ENCODE measurements at places on chromosomes 1 and 21.

DNA sequence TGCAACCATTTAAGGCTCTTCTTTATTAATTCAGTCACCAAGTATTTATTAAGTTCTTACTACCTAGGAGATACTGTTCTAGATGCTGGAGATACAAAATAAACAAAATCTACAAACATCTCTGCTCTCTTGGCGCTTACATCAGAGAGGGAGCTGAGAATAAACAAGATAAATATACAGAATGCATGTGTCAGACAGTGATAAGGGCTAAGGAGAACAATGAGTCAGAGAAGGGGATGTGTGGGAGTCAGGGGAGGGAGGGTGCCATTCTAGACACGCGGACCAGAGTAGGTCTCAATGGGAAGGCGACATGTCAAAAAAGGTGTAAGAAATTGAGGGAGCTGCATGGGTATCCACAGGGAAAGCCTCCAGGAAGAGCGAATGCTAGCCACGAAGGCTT lies 393.2 kb downstream of the RWDD3 start:
- ATAC-seq, result no peak

- no peak for ATAC-seq
These were observed 27.2 kb downstream of the RNF11 start for GRCh38 chr1:51263147-51263877.

DNA sequence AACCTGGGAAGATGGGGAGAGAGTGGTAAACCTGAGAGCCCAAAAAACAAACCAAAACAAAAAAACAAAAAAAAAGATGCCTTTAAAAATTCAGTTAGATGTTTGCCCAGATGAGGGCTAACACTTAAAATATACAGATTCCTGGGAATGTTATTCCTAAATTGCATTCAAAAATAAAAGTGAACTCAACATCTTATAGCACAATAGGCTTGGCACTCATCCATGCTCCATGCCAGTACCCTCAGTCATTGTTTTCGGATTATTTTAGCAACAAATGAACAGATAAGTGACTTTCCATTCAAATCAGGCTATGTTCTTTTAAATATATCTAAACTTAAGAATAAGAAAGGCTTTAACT lies 3.7 kb downstream of the ATP1A1 start:
- ATAC-seq, result no peak

- ATAC-seq, result peak; percentile 79
These were observed 78.9 kb downstream of the CLEC20A start for GRCh38 chr1:178417858-178418257.

DNA sequence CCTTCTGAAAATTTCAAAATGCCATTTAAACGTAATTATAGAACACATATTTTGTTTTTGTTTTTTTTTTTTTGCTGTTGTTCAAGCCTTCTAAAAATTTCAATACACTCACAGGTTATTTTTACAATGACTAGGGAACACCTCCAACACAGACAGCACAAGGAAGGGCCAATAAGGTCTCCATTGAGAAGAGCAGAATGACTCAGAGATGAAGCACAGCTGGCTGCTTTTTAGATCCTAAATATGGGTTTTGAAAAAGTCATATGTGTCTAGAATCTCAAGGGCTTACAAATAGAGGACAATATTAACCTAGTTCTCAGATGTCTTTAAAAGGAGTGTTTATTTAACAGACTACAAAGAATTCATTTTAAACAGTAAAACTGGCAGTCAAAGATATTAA lies 104.6 kb downstream of the NEGR1 start:
- ATAC-seq, result no peak

- ATAC-seq, result peak; percentile 24
These were observed 1.1 kb upstream of the LMNA start for GRCh38 chr1:156113282-156113950.

DNA sequence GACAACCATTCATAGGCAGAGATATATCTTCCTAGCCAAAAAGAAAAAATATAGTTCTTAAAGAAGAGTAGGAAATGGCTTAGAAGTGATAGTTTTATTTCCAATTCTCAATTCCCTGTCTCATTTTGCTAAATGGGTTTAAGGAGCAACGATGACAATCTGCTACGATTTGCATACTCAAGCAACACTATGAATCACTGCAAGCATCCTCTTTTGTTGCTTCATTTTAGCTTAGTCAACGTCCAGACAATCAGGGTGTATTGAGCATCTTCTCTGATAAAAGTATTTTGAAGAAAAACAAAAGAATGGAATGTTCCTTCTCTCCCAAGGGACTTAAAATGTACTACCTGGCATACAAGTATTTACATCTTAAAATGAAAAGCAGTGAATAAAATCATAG lies 80.6 kb downstream of the RGS7 start:
- no peak for ATAC-seq

DNA sequence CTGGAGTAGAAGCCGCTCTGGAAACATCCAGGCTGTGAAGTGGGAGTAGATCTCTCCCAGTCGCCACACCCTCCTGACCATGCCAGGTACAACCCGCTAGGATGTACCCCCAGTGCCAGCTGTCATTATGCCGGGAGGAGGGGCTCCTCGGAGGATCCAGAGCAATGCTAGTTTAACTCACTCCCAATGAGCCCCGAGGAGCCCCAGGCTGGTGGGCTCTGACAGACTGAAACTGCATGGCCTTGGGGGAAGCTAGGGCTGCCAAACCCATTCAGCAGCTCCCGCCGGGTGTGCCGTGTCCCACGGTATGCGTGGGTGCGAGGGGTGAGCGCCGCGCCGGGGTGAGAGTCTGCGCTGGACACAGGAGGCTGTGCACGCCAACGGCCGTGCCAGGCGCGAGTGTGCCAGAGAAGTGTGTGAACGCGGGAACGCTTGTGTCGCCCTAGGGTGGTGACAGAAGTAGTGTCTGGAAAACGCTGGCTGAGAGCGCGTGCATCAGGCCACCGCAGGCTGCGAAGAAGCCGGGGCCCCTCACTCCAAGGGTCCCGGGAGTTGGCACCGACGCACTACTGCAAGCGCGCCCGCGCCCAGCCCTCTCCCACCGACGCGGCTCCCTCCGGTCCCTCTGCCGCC lies 177.1 kb upstream of the EDN2 start:
- peak; percentile 24 for ATAC-seq

DNA sequence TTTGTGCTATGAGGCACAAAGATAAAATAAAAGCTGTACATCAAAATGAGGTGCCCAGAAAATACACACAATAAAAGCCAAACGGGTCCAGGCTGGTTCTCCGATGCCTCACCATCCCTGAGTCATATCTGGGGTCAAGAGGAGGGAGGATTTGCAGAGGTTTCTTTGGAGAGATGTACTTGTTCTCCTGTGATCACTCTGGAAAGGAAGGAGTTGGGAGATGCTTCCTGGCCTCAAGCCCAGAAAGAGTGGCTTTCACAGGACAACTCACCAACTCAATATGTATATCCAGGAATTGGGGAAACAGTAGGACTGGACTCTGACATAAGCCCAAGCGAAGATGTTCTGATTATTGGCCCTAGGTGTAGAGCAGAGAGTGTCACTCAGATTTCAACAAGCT lies 51.9 kb downstream of the DIPK1A start:
- peak; percentile 90 for ATAC-seq

DNA sequence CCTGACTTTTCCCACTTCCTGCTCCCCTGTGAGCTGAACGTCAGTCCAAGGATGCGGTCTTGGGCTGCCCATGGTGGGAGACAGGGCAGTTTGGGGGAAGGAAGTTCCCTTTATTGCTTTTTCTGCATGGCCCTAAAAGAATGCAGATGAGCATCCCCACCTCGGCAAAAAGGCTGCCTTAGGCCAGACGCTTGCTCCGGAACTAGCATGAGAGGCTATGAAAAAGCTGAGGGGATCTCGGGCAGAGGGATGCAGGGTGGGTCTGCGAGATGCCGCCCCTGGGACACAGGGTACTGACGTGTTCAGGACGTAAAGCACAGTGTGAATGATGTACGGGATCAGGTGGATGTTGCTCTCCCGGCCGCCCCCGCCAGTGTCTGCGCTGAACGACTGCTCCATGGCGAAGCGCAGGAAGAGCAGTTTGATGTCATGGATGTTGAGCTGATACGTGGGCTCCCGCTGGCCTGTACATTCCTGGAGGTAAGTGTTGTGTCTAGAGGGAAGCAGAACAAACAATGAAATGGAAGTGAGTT lies 125.8 kb downstream of the UBR4 start:
- no peak for ATAC-seq

- ATAC-seq, result no peak
These were observed 20.8 kb downstream of the CC2D1B start for GRCh38 chr1:52345252-52345651.

DNA sequence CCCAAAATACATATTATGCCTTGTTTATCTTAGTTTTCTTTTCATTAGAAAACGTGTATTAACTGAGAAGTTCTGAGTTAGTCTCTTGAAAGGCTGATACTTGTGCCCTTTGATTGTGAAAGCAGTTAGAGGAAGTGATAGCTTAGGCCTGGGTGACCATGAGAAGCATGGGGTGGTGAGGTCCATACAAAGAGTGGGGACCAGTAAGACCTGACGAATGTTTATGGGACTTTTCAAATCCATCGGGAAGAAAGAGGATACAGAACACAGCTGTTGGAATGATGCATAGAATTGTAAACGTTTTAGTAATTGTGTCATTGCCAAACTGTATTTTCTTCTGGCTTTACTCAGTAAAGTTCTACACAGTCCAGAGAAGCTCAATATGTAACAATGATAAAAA lies 259.8 kb downstream of the LMO4 start:
- no peak for ATAC-seq

DNA sequence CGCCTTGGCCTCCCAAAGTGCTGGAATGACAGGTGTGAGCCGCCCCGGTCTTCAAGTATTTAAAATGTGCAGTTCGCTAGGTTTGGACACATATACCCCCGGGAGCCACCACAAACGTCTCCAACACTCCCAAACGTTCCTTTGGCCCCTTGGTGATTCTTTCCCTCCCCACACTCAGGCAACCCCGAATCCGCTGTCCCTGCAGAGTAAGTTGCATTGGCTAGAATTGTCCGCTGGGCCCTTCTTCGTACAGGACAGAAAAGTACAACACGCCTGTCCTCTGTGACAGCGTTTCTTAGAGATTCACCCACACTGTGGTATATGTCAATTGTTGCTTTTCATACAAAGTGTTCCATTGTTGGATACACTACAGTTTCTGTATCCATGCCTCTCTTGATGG lies 3.2 kb upstream of the PERM1 start:
- no peak for ATAC-seq

- ATAC-seq, result no peak
These were observed 9.7 kb upstream of the THEM4 start for GRCh38 chr1:151918819-151919610.

DNA sequence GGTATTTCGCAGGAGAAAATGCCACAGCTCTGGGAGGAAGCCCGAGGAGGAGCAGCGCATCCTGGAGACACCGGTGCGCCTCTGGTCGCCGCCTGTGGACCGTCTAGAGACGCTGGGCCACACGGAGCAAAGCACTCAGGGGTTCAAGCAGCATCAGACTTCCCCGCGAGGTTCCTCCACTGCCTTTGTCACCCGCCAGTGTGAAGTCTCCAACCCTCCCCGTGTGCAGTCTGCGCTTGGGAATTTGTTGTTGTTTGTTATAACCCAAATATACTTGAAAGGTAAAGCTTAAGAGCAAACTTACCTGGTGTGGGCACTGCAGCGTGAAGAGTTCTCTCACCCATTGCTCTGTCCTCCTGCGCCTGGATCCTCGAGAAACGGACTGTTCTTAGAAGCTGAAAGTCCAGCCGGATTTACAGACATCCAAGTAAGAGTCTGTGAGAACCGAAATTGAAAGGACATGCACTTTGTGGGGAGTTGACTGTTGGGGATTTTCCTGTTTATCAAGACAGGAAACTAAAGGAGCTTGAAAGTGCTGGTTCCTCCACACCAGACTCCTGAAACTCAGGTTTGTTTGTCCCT lies at the start of gene GBP4:
GBP4 (minus strand) TSS at position 452 of the 582 bp plus-strand sequence; CDS start at position 344, 108 bp downstream.
- ATAC-seq, result no peak

GRCh38 chr1:158179301-158180041 lies 1.2 kb upstream of the CD1D start:
- no peak for ATAC-seq

GRCh38 chr1:220189750-220190347 lies 82.4 kb downstream of the RAB3GAP2 start:
- ATAC-seq, result peak; percentile 83

DNA sequence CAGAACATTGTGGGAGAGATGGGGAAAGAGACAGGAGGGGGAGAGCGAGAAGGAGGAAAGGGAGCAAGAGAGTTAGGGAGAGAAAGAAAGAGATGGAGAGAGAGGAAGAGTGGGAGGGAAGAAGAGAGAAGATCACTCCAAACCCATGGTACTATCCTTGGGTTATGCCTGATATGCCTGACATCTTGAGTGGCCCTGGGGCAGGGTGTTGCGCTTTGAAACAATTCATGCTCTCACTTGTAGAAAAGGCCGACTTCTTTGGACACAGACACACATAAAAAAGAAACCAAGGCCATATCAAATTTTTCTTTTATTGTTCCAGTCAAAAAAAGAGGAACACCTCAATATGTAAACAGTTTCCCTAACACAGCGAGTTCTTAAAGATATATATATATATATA lies 240.5 kb downstream of the DYRK1A start:
- ATAC-seq, result no peak

DNA sequence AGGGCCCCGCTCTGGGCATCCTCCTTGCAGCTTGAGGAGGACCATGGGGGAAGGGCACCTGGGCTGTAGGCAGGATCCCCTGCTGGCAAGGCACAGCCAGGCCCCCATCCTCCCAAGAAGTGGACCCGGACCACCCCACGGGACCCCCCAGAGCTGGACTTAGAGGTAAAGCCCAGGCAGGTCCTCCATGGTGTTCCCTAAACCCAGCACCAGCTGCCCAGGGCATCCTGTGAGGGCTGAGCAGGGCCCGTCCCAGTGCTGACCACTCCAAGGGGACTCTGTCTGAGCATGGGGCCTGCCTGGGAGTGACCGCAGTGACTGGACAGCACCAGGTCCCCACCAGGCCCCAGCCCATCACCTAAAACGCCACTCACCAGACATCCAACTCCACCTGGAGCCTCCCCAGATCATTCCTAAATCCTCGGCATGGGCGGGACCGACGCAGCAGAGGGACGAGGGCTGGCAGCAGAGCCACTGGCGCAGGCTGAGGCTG lies 21.3 kb downstream of the COL6A2 start:
- ATAC-seq, result no peak

- ATAC-seq, result no peak
These were observed 57.1 kb downstream of the ADCY10 start for GRCh38 chr1:167856711-167857418.
